ENCODE measurements at places on chromosomes 12 and 14. TPM values are rescaled to one million over a fixed set of nuclear protein-coding genes. Genes with fewer than 3 reads are reported as not detected.

CLEC14A gene
- 24.6 TPM for total RNA-seq

TAC3 gene
- total RNA-seq = not detected

ADGRD1 gene
- 25.9 TPM for total RNA-seq

DNA sequence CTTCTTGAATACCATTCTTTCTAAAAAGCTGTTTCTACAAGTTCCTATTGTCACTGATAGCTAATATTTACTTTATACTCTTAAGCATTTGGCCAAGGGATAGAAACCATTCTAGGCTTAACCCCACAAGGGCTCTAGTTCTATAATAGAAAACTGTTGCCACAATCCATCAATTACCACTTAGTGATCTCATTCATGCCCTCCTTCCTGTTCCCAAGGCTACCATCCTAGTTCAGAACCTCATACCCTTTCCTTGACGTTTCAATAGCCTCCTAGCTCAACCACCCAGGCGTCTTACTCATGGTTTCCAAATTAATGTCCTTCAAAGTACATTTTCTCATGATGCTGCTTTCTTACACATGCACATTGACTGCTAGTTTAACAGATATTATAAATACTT, 493.5 kb downstream of the NAV3 start:
- DNase-seq = no peak

- no peak for DNase-seq
Observed at GRCh38 chr12:71947645-71948105, 9.0 kb downstream of the TPH2 start.

Measured in ovary (tissue), 10 donors.